HT1080 (cell line): ENCODE measurements at places on chromosomes 7 and 10.

- DNase-seq, result peak; percentile 34
These were observed 30.3 kb upstream of the GRB10 start for GRCh38 chr7:50812841-50813475.

DNA sequence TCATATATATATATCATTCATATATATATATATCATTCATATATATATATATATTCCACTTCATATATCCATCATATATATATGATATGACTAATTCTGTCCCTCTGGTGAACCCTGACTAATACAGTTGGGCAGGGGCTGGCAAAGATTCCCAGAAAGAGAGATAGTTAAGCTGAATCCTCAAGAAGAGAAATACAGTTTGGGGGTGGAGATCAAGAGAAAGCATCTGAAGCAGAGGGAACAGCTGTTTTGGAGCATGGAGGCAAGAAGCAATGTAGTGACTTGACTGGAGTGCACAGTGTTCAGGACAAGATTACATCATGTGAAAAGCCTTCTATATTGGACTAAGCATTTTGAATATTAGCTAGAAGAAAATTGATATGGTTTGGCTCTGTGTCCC lies 540.7 kb downstream of the MAGI2 start:
- no peak for DNase-seq

DNA sequence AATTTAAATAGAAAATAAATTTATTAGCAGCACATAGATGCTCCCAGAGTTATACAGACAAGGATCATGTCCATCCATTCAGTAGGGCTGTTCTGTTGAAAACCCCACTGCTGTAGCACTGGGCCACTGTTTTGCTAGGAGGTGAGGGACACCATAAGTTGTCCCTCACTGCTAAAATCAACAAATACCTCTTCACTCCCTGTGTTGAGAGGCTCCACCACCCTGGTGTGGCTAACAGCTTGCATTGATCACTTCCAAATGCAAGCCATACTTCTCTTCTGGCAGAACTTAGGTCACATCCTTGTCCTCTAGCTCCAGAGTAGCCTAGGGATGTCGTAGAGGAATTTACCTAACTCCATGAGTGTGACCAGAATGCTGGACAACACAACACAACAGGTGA lies 55.4 kb downstream of the MDFIC start:
- no peak for DNase-seq

- no peak for DNase-seq
These were observed 1271.6 kb upstream of the SORCS1 start for GRCh38 chr10:108436096-108436495.

GRCh38 chr7:150996376-150997074 lies 5.7 kb downstream of the NOS3 start:
- DNase-seq, result no peak

GRCh38 chr10:44069573-44069972 lies 315.3 kb downstream of the CXCL12 start:
- no peak for DNase-seq

GRCh38 chr7:155962191-155962967 lies 150.1 kb upstream of the SHH start:
- DNase-seq, result peak; percentile 96

- DNase-seq, result no peak
These were observed 914.4 kb downstream of the PCDH15 start for GRCh38 chr10:53886325-53887300.

DNA sequence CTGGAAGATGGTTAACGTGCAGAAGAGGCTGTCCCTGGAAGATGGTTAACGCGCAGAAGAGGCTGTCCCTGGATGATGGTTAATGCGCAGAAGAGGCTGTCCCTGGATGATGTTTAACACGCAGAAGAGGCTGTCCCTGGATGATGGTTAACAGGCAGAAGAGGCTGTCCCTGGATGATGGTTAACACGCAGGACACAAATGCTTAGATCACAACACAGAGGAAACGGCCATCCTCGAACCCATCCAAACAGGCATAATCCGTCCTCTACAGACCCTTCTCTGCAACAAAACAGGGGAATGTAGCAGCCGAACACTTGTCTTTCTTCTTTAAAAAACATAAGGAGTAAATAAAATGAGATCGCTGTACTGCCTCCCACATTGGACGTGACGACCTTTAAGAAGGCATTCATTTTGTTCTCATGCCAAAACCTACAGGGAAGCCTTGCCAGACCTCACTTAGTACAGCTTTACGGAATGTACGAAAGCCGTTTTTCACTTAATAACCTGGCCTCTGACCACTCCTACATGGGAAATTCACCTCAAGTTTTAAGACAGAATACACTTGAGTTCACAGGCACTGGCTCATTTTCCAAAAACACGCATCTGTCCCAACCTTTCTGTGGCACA lies 245.2 kb downstream of the ZMYND11 start:
- no peak for DNase-seq

DNA sequence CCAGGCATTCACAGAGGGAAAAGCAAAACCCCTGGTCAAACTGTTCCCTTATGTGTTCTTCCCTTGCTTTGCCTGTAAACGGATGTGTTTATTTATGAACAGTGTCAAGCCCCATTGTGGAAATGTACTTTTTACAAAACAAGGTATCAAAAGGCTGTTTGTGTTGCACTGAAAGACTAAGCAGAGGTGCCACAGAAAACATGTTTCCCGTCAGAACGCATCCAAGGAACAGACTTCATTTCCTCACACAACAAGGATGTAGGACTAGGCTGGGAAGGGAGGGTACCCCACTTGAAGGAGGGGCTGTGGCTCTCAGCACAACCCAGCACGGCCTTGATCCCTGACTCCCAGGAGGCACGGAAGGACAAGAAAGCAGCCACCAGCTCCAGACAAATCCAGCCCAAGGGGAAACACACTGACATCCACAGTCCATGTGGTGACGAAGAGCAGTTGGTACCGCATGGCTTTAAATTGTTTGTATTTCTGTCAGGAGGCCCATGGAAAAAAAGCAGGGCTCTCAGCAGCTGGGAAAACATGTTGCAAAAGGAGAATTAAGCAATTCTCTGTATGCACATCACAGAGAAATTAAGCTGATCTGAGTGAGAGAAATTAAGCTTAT lies 85.6 kb downstream of the RNF216 start:
- DNase-seq, result no peak

DNA sequence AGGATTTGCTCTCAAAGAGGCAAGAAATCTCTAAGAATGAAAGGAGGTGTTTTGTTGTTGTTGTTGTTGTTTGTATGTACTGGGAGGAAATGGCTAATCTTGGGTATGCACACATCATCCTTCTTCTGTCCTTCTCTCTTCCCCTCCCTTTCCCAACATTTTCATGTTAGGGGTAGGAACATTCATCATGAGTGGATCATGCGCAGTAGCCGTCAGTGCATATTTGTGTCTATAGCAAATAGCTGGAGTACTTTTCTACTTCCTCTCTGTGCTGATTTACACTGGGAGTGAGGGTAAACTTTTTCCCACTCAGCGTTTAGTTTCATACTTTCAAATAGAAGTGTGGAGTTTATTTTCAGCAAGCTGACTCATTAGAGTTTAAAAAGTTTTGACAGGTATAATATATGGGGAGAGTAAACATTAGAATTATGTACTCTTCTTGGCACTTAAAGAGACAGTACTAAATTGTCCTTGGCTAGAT lies 80.5 kb upstream of the PRKG1 start:
- DNase-seq, result no peak
